ENCODE measurements at places on chromosomes 13 and 19. TPM values are rescaled to one million over a fixed set of nuclear protein-coding genes. Genes with fewer than 3 reads are reported as not detected.

NLRP11 gene
- not detected for total RNA-seq

SLC25A41 gene
- total RNA-seq: 0.21 TPM

LRG1 gene
- total RNA-seq: 2.1 TPM

CFAP97D2 gene
- not detected for total RNA-seq

CEACAM4 gene
- total RNA-seq: not detected

Measured in nasal cavity respiratory epithelium epithelial cell of viscerocranial mucosa (primary cell).